Uterus (tissue), 4 donors: ENCODE measurements at places on chromosomes 1 and 21. TPM values are rescaled to one million over a fixed set of nuclear protein-coding genes. Genes with fewer than 3 reads are reported as not detected.

Gene ZRANB2
- 29.5 TPM for total RNA-seq

DNA sequence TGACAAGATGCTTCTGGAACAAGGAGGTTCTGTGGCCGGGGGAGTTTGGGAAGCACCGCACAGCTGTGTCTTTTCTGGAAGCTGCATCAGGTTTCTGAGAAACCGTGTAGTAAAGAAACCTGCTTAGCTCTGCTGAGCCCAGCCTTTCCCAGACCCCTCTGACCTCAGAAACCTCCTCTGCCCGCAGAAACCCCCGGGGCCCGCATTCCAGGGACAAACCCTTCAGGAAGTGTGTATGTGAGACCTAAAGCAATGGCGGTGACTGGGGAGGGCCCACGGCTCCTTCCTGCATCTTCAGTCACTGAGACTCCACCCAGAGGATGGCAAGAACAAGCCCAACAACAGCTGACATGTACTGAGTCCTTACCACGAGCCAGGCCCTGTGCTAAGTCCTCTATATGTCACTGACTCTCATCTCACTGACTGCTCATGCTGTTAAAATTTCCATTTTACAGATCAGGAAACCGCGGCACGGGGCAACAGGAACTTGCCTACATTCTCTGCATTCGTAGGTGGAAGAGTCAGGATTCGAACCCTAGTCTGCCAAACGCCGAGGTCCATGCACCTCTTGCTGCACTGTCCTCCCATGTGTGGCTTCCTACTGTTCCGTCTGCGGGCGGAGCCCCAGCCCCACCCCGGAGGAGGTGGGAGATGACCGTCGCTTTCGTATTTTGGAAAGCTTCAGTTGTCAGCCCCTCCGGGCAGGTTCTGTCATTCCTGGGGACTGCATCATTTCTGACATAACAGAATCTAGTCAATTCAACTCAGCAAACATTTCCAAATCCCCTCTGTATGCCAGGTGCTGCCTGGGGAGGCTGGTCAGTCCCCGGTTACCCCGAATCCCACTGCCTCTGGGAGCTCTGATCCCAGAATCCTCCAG lies 73.3 kb upstream of the KLHDC7A start:
- H3K27me3 ChIP-seq = no peaks in the 10 kb centered on the region
- no peak for DNase-seq
- no peaks in the 10 kb centered on the region for H3K36me3 ChIP-seq
- H3K4me1 ChIP-seq = no peaks in the 10 kb centered on the region
- H3K4me3 ChIP-seq = no peak overlapping the region
- H3K27ac ChIP-seq = no peak overlapping the region

DNA sequence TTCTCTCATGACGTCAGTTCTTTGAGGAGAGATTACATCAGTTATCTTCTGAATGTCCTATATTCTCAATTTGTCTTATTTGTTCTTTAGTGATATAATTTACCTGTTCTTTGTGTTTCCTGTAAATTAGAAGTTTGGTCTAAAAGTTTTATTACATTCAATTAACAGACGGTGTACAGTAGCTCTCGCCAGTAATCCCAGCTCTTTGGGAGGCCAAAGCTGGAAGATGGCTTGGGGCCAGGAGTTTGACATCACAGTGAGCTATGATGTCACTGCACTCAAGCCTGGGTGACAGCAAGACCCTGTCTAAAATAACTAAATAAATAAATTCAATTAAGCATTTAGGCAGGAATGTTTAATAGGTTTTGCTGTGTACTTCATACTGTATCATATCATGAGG lies 25.3 kb upstream of the IPP start:
- no peak overlapping the region for H3K4me3 ChIP-seq
- no peak for DNase-seq
- no peak overlapping the region for H3K27ac ChIP-seq
- no peaks in the 10 kb centered on the region for H3K27me3 ChIP-seq

- H3K4me3 ChIP-seq = no peak overlapping the region
- H3K27ac ChIP-seq = no peak overlapping the region
- no peaks in the 10 kb centered on the region for H3K36me3 ChIP-seq
- no peaks in the 10 kb centered on the region for H3K4me1 ChIP-seq
Observed at GRCh38 chr1:7177021-7177420, 391.8 kb downstream of the CAMTA1 start.

- H3K36me3 ChIP-seq = no peaks in the 10 kb centered on the region
- no peak for DNase-seq
- H3K27me3 ChIP-seq = no peaks in the 10 kb centered on the region
- no peaks in the 10 kb centered on the region for H3K4me1 ChIP-seq
- no peak overlapping the region for H3K4me3 ChIP-seq
Observed at GRCh38 chr21:33787431-33787830, 128.2 kb downstream of the ATP5PO start.

- no peak overlapping the region for H3K4me3 ChIP-seq
- no peak for DNase-seq
- no peaks in the 10 kb centered on the region for H3K36me3 ChIP-seq
- H3K4me1 ChIP-seq = no peaks in the 10 kb centered on the region
- peaks cover 3% of the 10 kb centered on the region for H3K27me3 ChIP-seq
- H3K27ac ChIP-seq = no peak overlapping the region
Observed at GRCh38 chr1:234216116-234216703, 157.0 kb upstream of the COA6 start.

GRCh38 chr21:44364151-44365053 lies 11.0 kb downstream of the TRPM2 start:
- no peaks in the 10 kb centered on the region for H3K36me3 ChIP-seq
- H3K27ac ChIP-seq = no peak overlapping the region

GRCh38 chr1:14667651-14667984 lies 69.1 kb downstream of the KAZN start:
- no peaks in the 10 kb centered on the region for H3K36me3 ChIP-seq
- H3K27me3 ChIP-seq = no peaks in the 10 kb centered on the region
- H3K27ac ChIP-seq = no peak overlapping the region
- H3K4me1 ChIP-seq = no peaks in the 10 kb centered on the region
- DNase-seq = no peak
- no peak overlapping the region for H3K4me3 ChIP-seq

- no peaks in the 10 kb centered on the region for H3K36me3 ChIP-seq
- H3K27me3 ChIP-seq = no peaks in the 10 kb centered on the region
- H3K27ac ChIP-seq = no peak overlapping the region
- H3K4me1 ChIP-seq = no peaks in the 10 kb centered on the region
- no peak overlapping the region for H3K4me3 ChIP-seq
- DNase-seq = no peak
Observed at GRCh38 chr1:186240436-186240835, 134.6 kb downstream of the TPR start.

GRCh38 chr1:117479086-117479485 lies 111.8 kb downstream of the MAN1A2 start:
- no peak for DNase-seq
- H3K27me3 ChIP-seq = no peaks in the 10 kb centered on the region
- no peaks in the 10 kb centered on the region for H3K4me1 ChIP-seq
- no peak overlapping the region for H3K4me3 ChIP-seq
- no peak overlapping the region for H3K27ac ChIP-seq

GRCh38 chr21:45296638-45297037 lies 8.9 kb upstream of the POFUT2 start:
- H3K27ac ChIP-seq = no peak overlapping the region
- H3K27me3 ChIP-seq = no peaks in the 10 kb centered on the region
- DNase-seq = peak; percentile 15
- H3K4me3 ChIP-seq = no peak overlapping the region
- no peaks in the 10 kb centered on the region for H3K36me3 ChIP-seq
